ENCODE measurements at places on chromosomes 16 and 17.

- DNase-seq, result no peak
These were observed 3.0 kb downstream of the NUDT16L1 start for GRCh38 chr16:4696172-4696904.

DNA sequence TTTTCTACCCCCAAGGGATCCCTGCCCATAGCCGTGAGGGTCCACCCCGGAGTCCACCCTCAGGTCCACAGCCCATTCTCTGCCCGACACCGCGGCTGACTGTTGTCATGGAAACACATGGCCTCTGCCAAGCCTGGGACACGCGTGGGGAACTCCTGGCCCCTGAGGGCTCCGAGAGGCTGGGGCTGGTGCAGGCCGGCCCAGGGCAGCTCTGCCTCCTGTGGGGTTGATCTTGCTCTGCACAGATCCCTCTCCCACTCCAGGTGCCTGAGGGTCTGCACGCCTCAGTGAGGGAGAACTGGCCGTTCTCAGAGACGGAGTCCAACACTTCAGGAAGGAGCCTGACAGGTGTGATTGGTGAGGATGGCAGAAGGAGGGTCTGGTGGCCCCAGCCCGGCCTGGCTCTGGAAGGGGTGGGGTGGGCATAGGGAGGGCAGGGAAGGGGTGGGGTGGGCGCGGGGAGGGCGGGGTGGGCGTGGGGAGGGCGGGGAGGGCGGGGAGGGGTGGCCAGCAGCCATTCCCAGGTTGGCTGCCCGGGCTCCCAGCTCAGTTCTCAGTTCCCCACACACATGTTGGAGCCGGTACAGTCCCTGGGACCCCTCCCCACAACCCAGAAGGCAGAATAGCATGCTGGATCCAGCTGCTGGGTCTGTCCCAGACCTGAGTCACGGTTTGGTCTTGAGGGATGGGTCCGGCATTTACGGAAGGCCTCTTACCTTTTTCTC is 6.4 kb downstream of the MRPL28 start:
- no peak for DNase-seq

DNA sequence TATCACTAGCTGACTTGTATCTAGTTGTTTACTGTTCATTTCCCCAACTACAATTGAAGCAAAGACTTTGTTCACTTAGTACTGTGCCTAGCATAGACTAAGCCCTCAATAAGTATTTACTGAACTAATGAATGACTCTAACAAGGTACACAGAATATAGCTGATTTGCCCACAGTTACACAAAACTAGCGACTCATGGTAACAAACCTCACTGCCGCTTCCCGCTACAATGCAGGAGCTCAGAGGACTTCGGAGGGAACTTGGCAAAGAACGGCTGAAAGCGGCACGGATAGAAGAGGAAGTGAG is 524 bp downstream of the EFTUD2 start:
- no peak for DNase-seq

DNA sequence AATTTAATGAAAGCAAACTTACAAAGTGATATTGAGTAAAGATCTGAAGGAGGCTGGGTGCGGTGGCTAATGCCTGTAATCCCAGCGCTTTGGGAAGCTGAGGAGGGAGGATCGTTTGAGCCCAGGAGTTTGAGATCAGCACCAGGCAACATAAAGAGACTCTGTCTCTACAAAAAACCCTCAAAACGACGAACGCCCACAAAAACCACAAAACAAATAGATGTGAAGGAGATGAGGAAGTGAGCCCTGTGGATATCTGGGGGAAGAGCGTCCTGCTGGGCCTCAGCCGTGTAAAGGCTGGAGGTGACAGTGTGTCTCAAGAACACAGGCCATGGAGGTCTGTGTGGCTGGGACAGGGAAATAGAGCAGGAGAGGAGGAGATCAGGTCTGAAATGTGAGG is 68.8 kb downstream of the ITFG1 start:
- no peak for DNase-seq

DNA sequence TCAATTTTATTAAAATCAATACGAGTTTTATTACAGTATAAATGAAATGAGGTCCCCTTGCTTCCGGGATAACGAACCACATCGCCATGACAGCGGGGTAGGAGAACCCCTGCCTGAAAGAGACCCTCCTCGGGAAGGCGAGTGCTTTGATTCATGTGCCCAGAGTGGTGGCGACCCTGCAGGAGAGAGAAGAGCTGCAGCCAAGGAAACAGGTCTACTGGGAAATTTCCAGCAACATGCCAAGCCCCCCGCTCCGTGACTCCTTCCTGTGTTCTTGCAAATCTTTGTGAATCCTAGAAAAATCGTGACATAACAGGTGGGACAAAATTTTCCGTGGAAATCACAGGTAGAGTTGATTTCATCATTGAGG is 162.5 kb downstream of the WSCD1 start:
- DNase-seq, result no peak

- DNase-seq, result no peak
These were observed 27.5 kb downstream of the GTF3C1 start for GRCh38 chr16:27522173-27522707.
